ENCODE measurements at places on chromosomes 12 and 14.

GRCh38 chr14:103746701-103747100 lies 31.1 kb downstream of the ZFYVE21 start:
- no peak for DNase-seq

DNA sequence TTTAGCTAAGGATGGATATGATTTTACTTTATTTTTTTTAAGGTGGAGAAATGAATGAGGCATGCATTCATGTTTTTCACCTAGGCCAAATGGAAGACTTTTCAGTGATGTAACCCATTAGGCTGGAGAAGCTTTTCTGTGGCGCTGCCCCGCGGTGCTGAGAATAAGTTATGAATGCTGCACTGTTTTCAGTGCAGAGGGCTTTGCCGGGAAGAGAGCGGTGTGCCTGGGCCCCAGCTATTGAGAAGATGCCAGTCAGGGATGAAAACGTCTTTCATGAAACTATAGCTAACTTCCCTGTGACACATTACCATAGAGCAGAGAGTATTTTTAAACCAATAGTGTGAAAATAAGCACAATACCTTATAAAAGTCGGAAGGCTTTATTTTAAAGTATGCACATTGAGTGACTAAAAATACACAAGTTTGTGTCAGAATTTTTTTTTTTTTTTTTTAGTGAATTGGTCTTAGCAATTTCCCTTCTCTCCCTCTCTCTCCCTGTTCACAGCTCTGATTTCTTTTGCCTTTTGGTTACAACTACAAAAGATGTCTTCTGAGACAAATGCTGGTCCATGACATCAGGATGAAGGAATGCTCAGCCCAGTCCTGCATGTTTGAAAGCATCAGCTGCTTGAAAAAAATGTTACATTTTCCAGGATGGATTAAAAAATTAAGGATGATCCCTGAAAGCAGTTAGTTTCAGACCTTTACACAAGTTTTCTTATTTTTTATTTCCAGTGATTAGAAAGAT lies 48.3 kb downstream of the NPAS3 start:
- no peak for DNase-seq

DNA sequence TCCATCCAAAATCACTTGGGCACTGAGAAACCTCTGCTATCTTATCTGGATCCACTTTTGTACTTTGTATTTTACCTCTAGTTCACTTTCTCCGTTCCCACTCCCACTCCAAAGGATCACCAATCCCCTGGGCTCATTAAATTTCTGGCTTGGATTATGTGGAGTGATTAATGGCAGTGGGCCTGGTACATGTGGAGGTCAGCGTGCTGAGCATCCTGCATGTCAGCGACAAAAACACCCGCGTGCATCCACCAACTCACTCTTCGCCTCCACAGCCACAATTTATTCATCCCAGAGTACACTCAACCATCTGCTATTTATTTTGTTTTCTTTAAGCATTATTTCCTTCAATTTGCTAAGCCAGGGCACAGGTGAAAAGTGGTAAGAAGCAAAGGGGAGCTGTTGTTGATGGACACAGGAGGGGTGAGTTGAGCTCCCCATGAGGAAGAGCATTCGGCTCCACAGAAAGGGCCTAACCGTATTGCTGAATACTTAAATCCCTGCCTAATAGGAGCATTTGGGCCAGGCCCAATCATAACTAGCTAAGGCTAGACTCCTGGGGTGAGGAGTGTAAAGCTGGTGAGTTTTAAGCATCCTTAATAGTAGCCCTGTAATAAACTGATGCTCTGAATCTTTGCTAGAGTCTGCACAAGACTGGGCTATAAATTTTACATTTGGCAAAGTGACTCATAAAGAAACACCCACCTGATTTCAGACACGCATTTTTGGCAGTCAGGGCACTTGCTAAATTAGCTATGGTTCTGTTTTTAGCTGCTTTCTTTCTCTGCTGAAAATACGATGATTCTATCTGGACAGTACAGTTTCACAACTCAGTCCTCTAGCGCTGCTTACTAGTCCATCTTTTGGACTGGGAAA lies 137.8 kb downstream of the SLC25A21 start:
- no peak for DNase-seq

GRCh38 chr14:98651037-98651436 lies 621.0 kb downstream of the BCL11B start:
- no peak for DNase-seq

DNA sequence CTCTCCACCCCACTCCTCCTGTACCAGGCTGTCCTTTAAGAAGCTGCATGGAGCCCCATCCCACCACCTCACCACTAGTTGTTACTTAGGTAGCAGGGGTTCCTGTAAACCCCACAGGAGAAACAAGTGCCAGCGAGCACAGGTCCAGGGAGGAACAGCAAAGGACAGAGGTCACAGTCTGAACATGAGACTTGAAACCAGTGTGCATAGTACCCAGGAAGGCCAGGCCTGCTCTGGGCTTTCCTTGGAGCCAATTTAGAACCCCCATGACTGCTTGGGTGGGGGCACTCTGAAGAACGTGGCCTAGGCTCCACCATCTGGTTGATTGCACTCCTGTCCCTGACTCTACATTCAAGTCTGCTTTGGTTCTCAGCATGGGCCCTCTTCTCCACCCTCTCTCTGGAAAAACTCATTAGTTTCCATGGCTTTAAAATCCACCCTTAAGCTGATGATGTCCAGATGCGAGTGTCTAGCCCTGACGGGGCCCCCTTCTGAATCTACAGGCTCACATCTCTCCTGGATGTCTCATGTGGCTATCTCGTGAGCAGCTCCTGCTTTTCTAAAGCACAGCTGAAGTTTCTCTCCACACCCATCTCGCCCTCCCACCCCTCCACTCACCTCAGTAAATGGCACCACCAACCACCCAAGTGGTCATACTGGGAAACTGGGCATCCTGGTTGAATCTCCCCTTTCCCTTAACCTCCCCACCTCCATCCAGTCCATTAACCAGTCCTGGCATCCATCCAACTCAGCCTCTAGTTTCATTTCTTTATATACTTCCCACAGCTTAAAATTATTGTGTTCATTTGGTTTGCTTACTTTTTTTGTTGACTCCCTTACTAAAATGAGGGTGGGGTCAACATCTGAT lies 8.4 kb downstream of the KRT3 start:
- no peak for DNase-seq

GRCh38 chr14:72625689-72626088 lies 268.2 kb downstream of the DPF3 start:
- no peak for DNase-seq

- DNase-seq: no peak
Measured at GRCh38 chr12:11810206-11810545, 160.7 kb downstream of the ETV6 start.

DNA sequence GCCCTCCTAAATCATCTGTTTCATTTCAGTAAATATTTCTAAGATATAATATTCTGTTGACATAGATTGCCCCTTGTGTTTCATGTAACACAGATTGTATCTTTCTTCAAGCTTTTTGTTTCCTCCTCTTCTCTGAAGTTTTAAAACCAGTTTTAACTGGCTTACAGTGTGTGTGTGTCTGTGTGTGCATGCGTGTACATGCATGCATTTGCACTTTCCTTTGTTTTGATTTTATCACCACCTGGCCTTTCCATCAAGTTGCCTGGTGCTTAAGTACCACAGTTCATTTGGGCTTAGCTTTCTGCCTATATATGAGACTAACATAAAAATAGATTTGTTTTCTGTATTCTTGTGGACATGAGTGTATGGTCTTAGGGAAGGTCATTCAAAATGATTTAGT lies 31.9 kb downstream of the ETNK1 start:
- DNase-seq: no peak

DNA sequence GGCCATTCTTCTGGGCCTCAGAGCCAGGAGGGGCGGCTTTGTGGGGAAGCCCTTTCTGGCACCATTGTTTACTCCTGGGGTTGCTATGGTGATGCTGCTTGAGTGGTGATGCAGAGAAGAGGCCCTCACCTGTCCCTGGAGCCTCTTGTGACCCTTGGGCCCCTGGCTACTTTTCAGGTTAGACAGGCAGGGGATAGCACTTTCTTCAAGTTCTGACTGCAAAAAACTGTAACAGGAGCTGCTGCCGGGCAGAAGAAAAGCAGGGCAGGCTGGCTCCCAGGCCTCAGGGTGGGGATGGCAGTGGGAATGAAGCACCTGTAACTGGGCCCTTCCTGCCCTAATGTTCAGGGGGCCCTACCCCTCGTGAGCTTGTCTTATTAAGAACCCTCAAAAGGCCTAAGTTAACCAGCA lies at the start of gene TEX52:
TSS of gene TEX52 (minus strand) at position 19 of the 411 bp plus-strand sequence. CDS start at position 6, 13 bp downstream.
- DNase-seq: no peak

DNA sequence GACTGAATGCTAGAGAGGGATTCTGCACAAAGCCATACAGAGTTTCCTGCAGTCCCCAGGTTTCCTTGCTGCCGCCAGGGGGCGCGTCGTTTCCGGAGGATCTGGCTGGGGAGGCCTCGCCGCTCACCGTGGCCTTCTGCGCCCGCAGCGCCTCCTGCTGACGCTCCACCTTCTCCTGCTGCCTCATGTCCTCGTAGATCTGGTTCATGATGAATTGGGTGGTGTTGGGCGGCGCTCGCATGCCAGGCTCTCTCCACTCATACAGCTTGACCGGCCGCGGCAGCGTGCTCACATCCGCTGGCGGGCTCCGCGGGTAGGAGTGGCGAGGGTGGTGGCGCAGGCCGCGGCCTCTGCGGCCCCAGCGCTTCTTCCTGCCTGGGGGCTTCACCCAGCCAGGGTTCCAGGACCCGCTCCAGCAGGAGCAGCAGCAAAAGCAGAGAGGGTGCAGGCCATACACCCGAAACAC lies 987 bp downstream of the CCER1 start:
- no peak for DNase-seq

DNA sequence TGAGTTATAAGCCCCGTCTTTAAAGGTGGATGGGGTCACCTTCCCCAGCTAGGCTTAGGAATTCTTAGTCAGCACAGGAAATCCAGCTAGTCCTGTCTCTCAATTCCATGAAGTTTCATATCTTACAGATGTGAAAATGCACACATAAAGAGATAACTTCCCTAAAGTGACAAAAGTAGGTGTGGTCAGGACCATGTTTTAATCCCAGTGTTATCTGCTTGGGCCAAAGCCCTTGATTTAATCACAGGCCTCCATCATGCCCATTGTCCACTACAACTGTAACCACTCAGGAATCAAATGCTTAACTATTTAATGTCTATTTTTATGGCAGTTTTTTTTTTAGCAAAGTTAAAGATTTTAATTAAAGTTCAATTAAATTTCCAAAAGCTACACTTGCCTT lies 194.4 kb upstream of the BTG1 start:
- DNase-seq: no peak

GRCh38 chr12:75554556-75554880 lies 43.1 kb upstream of the KRR1 start:
- DNase-seq: no peak

All from stimulated activated CD8-positive, alpha-beta memory T cell treated with anti-CD3 and anti-CD28 coated beads, Interleukin-15, amount 100 ng/mL, for 4 hours (primary cell).